Activated naive CD4-positive, alpha-beta T cell treated with anti-CD3 and anti-CD28 coated beads, Interleukin-2, amount 50 U/mL, for 72 hours (primary cell): ENCODE measurements at places on chromosomes 12 and 14. TPM values are rescaled to one million over a fixed set of nuclear protein-coding genes. Genes with fewer than 3 reads are reported as not detected.
A peak's percentile ranks its signal among the peaks of the same experiment; 100 is the strongest.

GRCh38 chr14:104321088-104321801 lies 182.9 kb downstream of the KIF26A start:
- no peak for DNase-seq

- peak; percentile 35 for DNase-seq
Measured at GRCh38 chr12:122064025-122064777, 14.4 kb upstream of the MLXIP start.

- no peak for DNase-seq
Measured at GRCh38 chr12:32125455-32126084, 18.9 kb downstream of the BICD1 start.

DNA sequence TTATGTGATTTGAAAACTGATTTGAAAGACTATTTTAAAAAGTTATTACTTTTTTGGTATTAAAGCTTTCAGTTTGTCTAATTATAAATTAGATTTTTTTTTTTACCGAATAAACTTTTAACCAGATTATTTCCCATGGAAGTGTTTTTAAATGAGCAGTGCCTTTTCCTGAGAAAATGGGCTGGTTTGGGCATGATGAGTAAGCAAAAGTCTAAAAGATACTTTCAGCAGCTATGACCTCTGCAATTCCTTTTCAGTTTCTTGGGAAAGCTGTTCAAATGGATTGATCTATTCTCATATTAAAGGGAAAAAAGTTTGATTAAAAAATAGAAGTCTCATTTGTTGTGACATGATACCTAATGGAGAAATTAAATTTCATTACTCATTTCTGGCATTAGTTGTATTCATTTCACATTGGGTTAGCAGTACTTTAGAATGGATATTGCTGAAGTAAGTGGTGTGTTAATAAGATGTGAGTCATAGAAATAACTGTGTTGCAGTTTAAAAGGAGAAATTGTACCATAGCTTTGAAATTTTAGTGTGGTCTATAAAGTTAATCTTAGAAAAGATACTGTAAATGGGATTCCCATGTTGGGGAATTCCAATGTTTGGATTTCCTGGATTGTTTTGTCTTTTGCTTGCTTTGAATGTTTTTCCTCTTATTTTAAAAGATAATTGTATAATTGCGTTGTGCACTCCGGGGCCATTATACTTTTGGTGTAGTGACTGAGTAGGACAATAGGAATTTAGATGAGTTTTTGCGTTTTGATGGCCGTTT lies 21.0 kb downstream of the KTN1 start:
- DNase-seq, result no peak

DNA sequence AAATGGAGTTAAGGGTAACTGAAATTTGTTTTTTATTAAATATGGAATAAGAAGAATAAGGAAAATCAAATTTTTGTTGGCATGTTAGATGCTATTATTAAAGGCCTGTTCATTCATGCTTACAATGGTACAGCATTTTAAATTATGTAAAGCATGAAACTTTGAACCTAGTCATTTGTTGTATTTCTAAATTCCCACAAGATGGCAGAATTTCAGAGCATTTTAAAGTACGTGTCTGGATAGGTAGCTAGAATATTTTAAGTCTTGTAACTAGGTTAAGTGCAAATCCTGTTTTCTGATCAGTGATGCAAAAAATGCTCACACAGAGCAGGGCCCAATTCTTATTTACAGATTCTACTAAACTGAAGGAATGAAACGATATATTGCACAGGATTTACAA lies 585.6 kb upstream of the MIS18BP1 start:
- DNase-seq, result no peak

GRCh38 chr12:94704452-94705306 lies 54.3 kb upstream of the TMCC3 start:
- DNase-seq, result no peak

DNA sequence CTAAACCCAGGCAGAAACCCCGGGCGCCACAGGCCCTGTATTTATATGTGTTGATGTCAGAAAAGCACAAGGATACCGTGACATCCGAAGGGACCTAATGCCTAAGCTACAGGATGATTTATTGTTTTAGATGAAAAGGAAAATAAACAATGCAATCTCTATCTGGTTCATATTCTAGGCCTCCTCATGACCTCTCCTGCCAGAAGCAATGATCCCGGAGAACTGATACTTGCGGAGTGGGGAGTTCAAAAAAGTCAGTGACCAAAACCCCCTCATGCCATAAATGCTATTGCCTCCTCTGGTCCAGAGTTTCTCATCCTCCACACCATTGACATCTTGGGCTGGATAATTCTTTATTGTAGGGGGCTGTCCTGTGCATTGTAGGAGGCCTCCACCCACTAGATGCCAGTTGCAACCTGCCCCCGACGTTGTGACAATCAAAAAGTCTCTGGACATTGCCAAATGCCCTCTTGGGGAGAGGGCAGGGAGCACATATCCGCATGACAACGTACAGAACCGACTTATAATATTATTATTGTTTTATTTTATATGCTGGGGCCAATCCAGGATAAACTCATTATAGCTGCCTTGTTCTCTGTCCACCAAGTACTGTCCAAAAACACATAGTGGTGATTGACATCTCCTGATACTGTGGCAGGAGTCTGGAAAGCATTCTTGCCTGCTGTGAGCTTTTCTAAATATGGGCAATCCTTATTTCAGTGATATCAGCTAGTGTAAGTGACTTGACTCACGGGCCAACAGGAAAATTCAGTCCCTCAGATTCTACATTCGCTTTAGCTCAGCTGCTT lies 1.1 kb upstream of the CSRP2 start:
- no peak for DNase-seq

GRCh38 chr12:12353807-12354206 lies 3.1 kb upstream of the BORCS5 start:
- DNase-seq, result no peak

GRCh38 chr14:60905923-60906322 lies 75.0 kb downstream of the TRMT5 start:
- no peak for DNase-seq

DNA sequence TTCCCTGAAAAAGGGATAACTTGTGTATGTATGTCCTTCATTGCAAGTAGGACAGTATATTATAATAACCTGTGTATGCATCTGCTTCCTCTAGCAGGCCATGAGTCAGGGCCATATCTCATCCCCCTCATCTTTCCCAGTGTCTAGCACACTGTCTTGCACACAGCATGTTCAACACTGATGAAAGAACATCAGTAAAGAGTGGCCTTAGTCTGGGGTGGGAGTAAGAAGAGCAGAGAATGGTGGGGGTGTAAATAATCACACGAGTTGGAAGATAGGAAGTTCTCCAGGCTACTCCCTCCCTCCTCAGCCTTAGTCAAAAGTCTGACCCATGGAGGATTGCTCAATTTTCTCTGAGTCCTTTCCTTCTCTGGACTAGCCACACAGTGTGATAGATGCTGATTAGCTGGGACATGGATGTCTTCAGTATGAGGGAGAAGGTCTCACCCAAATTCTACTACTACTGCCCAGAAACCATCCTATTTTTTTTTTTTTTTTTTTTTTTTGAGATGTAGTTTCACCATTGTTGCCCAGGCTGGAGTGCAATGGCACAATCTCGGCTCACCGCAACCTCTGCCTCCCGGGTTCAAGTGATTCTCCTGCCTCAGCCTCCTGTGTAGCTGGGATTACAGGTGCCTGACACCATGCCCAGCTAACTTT lies 14.6 kb upstream of the SP1 start:
- no peak for DNase-seq

DNA sequence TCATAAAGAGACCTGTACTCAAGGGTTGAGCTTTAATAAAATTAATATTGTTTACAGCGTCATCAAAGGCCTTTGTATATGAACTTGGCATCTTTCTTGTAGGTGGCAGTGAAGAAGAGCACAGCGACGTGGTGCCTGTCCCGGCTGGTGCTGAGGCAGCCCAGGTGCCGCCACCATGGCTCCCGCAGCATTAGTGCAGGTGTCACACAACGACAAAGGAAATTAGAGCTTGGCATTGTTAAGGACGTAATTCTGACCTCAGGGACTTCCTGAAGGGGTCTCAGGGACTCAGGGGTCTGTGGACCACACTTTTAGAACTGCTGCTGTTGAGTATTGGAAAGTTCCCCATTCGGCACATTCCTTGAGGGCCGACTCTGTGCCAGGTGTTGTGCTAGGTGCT lies 24.1 kb downstream of the EML1 start:
- DNase-seq, result no peak

DNA sequence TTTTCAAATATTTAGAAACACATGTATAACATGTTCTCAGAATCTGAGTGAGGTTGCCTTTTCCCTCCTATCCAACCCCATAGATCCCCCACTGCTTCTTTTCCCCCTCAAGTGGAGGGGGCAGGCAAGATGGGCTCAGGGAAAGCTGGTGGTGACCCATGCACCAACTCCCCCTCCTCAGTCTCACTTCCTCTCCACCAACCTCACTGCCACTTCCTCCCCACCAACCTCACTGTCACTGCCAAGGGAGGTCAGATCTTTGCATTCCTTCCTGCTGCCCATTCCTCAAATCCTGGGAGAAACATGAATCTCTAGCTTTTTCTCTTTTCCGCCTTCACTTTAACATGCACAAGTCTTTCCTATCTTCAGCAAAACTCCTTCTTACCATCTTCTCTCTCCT lies 48.7 kb downstream of the SPTB start:
- DNase-seq, result no peak

- no peak for DNase-seq
Measured at GRCh38 chr12:57934819-57935218, 6.5 kb upstream of the ATP23 start.

DNA sequence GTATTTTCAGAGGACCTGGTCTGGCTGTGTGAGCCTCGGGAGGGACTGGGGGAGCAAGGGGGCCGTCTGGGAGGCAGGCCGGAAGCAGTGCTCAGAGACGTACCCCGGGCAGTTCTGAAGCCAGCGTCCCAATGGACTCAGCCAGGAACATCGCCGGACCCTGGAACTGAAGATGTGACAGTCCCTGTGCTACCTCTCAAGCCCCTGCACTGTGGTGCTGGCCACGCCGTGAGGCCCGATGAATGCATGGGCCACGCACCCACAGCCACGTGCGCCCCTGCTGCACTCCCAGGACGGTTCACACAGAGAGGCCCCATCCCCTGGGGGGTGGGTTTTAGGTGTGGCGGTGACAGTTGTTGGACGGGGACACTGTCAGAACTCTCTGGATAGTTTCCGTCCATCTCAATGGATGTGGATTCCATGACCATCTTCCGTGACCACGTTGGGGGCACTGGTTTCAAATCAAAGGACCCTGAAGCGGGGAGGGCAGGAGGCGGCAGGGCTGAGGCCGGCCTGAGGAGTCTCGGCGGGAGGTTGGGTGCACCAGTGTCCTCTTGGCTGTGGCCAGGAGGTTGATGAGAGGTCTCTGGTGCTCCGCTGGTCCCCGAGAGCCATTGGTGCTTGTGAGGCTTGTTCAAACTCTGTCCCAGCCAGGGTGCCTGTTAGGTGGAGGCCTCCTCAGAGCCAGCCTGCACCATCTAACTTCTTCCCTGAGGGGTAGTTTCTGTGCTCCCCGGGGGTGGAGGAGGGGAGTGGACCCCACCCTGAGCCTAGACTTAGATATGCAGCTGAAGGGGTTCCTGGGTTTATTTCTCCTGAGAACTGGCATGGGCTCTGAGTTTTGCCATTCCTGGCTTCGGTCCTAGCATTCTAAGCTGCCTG lies 36.3 kb upstream of the TSPAN9 start:
- no peak for DNase-seq

DNA sequence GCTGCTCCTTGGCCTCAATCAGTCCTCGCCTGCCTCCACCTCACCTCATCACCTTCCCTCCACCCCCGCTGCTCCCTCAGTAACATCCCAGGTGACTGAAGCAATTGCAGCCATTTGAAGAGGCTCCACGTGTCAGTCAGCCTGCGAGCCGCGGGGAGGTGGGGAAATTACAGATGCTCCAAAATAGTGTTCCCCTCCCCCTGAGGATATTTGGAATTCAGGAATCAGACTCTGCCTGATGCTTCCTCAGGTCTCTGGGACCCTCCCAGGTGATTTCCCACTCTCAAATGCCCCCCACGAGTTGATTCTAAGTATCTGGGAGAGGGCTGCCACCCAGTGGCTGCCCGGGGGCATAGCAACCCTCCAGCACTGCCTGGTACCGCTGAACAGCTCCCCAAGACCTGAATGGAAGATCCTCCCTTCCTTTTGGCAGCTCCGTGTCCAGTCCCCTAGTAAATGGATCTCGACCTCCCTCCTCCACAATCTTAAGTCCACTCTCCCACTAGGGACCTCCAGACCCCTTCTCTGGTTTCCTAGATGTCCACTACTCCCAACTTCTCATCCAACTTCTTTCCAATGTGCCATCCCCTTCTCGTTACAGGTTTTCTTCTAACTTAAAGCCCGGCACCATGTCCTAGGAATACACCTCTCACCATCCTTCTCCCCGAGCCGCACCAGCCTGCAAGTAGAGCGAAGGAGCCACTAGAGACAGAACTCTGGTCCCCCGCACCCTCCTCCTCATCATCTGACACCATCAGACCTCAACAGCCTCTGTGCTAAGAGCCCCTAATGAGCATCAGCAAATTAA lies 1.4 kb upstream of the ASIC1 start:
- no peak for DNase-seq

DNA sequence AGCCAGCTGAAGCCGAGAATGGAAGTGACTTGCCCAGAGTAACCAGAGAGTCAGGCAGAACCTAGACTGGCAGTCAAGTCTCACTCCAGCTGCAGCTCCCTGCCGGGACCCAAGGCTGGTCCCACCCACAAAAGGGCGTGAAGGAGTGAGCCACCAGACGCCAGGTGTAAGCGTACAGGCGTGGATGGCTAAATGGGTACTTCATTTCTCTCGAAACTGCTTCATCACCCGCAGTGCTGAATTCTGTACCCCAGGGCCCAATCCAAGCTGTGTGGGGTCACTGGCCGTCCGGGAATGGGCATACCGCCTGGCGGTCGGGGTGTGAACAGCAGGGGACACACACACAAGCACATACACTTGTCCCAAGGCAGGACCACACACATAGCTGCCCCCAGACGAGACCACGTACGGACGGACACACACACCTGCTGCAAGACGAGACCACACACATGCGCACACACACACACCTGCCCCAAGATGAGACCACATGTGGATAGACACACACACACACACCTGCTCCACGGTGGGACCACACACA lies 34.8 kb downstream of the DEGS2 start:
- DNase-seq, result no peak

- no peak for DNase-seq
Measured at GRCh38 chr12:7444076-7444475, at the start of gene CD163L1. Gene CD163L1, minus strand, starts transcription at chr12:7444153. Its CDS starts 26 bp downstream, at chr12:7444127.

DNA sequence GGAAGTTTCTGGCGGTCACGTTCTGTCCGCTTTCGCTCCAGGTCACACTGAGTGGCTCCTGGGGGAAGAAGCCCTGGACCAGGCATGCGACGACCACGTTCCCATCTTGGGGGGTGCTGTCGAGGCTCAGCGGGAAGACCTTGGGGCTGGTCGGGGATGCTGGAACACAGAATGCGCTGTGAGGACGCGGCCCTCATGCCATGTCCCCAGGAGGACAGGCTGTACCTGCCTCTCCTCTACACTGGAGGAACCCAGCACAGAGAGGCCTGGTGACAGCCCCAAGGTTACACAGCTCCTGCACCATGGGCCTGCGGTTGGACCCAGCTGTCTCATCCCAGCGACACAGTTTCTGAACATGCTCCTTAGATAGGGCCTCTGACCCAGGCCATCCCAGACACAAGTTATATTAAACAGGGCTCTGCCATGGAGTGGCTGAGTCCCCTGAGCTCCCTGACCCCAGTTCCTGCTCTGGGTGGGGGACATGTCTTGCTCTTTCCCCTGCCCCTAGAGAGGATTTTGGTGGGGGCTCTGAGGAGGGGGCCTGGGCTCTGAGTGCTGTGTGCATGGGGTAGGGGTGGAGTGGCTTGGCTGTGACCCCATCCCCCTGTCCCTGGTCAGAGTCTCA lies 62.0 kb downstream of the TMEM121 start:
- DNase-seq, result no peak

Gene AQP6
- not detected for total RNA-seq

Gene GALNT16
- total RNA-seq, result 0.12 TPM

Gene RNASE12
- total RNA-seq, result not detected

Gene PPFIA2
- total RNA-seq, result not detected

Gene CLEC2A
- total RNA-seq, result not detected

Gene TCP11L2
- total RNA-seq, result 19.2 TPM

Gene SMCO2
- not detected for total RNA-seq
